ENCODE measurements at places on chromosomes 5 and 9.

GRCh38 chr9:135519179-135519971, 1.9 kb upstream of the LCN1 start:
- no peak for DNase-seq

DNA sequence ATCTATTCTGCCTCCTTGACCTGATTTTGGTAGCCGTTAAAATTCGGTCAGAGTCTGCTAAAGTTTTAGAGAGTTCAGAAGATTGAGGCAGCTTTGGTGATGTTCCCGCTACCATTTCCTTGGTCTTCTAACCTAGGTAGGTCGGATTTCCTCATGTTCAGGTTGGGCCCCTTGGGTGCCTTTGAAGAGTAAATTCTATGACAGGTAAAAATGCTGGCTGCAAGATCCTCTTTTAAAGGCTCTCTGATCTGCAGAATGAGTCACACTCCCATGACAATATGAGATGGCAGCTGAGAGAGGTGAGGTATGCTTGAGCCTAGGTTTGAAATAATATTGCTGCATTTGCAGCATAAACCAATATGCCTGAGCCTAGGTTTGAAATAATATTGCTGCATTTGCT, 198.9 kb downstream of the TSSK1B start:
- no peak for DNase-seq

DNA sequence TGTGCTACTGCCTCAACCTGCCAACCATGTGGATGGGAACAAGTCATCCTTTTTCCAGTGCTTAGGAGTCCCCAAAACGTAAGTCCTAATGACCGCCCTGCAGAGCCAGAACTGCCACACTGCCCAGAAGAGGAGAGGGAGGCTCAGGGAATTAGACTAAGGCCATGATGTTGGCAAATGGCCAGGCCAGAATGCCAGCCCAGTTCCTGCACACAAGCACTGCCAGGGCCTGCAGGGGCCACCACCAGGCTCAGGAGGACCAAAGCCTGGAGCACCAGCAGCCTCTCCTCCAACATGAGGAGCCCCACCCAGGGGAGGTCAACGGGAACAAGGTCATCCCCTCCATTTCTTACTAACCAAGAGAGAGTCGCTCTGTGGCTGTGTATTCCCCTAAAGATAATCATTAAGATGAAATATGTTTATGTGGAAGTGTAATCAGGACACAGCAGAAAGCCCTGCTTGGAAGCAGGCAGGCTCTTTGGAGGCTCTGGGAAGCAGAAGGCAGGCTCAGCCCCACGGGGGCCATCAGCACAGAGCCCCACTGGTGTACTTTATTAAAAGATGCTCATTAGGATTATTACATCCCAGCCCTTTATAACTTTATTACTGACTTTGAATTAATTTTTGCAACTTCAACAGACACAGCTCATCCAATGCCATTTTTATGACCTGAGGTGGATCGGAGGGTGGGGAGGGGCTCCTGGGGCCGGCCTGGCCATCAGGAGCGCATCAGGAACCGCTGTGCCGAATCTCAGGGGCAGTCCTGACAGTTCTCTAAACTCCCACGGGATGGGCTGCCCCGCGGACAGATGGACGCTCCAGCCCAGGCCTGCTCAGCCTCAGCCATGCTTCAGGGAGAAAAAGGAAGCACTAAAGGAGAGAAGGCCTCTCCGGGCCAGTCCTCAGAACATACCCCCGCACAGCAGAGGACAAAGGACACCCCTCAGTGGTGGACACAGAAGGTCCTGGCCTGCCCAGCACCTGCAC, 127.0 kb downstream of the ADAMTS2 start:
- DNase-seq = peak; percentile 19

GRCh38 chr9:122446819-122447484, 30.8 kb downstream of the OR1J1 start:
- DNase-seq = peak; percentile 33

- DNase-seq = peak; percentile 94
These were observed 101.7 kb downstream of the UBAP2 start for GRCh38 chr9:33946779-33947535.

DNA sequence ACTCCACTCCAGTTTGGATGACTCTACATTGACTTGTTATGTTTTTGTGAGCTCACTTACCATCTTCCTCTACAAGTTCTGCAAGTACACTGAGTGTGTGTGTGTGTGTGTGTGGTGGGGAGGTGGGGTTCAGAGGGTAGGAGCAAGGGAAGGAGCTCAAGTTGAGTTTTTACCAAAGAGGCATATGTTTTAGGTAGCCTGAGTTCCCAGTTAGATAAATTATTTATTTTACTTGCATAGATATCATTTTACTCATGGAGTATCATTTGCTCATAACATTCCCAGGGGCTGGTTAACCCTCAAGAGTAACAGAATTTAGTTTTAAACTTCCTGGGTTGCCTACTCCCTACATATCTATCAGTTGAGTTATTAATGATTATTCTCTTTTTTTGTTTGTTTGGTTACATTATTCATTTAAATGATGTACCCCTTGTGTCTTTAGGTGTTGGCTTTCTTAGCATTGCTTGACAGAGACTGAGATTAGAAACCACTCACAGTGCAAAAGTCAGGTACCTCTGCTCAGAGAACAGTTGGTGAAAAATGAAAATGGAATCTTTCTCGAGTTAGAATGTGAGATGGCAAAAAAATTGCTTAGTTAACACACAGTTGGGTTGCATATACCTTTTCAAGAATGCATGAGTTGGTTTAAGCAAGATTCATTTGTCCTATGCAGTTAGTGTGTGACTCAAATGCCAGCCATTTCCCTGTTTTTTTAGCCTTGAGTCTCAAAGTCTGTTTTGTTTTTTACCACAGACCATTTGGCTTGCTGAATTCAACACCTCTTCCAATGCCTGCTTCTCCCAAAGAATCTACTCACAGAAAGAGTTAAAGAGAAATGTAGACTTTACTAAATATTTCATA, 29.2 kb downstream of the TNFSF8 start:
- DNase-seq = peak; percentile 79

DNA sequence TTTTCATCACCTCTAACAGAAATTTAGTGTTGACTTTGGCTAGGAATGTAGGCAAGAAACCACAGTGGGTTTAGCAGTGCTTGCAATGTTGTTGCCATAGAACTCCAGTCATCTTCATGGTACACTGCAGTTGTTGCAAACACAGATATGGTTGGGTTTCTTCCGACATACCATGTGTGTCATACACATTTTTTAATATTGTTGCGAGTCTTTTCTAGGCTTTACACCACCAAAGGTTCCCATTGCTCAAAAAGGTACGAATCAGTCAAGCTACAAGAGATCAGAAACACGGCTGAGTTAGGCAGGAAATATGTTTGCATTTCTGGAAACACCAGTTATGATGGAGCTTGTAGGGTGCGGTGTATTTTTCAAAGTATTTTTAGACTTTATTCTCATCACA, 172.4 kb downstream of the SYK start:
- no peak for DNase-seq

DNA sequence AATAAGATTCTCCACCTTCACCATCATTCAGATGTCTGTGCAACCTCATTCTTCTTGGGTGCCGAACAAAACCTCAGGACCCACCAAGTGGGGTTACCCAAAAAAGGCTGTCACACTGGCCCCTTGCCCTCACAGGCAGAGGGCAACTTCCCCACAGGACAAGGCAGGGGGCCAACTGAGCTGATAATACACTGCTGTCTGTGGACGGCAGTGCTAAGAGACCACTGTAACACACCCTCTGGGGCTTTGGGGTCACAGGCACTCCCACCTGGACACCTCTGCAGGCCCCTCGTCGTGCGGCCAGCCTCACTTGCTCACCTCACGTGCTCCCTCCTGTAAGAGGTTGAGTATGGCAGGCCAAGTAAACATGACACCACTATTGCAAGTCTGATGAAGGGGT, 515.8 kb upstream of the COX7C start:
- no peak for DNase-seq

GRCh38 chr5:36305571-36306326, 4.0 kb upstream of the RANBP3L start:
- peak; percentile 54 for DNase-seq

DNA sequence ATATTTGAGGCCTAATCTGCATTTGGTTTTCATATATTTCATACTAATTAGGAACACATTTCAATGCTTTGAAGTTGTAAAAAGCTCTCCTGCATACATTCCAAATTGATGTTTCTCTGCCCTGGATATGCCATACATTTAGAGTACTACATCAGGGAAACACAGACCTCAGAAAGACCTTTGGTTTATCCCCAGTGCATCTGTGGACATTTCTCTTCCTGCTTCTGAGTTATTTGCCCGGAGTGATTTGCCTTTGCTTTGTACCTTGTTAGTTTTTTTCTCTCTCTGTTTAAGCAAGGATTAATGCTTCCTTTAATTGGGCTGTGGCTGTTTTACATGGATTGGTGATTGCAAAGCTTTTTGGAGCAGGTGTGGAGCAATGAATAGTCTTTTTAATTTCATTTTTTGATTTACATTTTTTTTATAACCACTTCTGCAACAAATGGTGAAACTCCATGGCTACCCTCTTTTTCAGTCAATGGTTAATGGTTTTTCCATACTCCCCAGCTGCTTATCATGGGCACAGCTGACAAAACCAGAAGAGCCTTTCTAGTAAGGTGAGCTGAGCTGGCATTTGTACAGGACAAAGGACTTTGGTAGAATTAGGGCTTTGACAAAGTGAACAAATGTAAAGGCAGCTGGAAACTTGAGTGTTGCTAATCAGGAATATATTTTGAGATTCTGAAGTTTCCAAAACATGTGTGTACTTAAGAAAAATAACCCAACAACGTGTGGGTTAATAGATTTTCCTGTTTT, 54.2 kb downstream of the ZSWIM6 start:
- DNase-seq = no peak

- DNase-seq = peak; percentile 29
These were observed 9.1 kb downstream of the S1PR3 start for GRCh38 chr9:89000371-89000781.

DNA sequence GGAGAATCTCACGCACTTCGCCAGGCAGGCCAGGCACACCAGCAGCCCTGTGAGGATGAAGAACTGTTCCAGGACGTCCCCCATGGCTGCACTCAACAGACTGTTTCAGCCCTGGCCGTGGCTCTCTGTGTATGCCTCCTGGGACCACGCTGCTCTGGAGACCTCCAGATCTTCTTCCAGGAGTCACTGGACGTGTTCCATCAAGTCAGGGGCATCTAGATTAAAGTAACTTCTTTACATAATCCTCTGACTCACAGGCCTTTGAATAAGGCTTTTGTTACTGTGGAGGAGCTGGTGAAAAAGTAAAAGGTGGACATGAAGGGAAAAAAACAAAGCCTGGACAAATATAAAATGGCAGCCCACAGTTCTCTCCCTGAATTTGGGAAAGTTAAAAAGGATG, at the start of gene HSD17B3:
HSD17B3 (minus strand) TSS at position 156 of the 400 bp plus-strand sequence; CDS start at position 84, 72 bp downstream.
- no peak for DNase-seq

GRCh38 chr5:180216646-180217171, 7.7 kb upstream of the RASGEF1C start:
- no peak for DNase-seq

GRCh38 chr9:69093471-69094103, 58.0 kb downstream of the FXN start:
- DNase-seq = no peak

Measured in EL (cell line).